ENCODE measurements at places on chromosomes 1 and 21. TPM values are rescaled to one million over a fixed set of nuclear protein-coding genes. Genes with fewer than 3 reads are reported as not detected.
A peak's percentile ranks its signal among the peaks of the same experiment; 100 is the strongest.

- H3K36me3 ChIP-seq: no peaks in the 10 kb centered on the region
- no peak for DNase-seq
- peaks cover 35% of the 10 kb centered on the region for H3K4me1 ChIP-seq
- H3K27ac ChIP-seq: no peak overlapping the region
These were observed 8.0 kb downstream of the ARHGEF16 start for GRCh38 chr1:3462356-3463012.

GRCh38 chr1:172180501-172181285 is 239.8 kb upstream of the C1orf105 start:
- peak overlapping the region; percentile 89 for H3K27ac ChIP-seq
- DNase-seq: peak; percentile 86
- H3K4me3 ChIP-seq: peak overlapping the region; percentile 11
- no peaks in the 10 kb centered on the region for H3K36me3 ChIP-seq
- H3K4me1 ChIP-seq: peaks cover 52% of the 10 kb centered on the region
- H3K27me3 ChIP-seq: no peaks in the 10 kb centered on the region

HEYL gene
- 3.9 TPM for total RNA-seq

- no peak for DNase-seq
- no peak overlapping the region for H3K27ac ChIP-seq
- H3K4me1 ChIP-seq: no peaks in the 10 kb centered on the region
- H3K36me3 ChIP-seq: peaks cover 11% of the 10 kb centered on the region
These were observed 76.6 kb downstream of the TMEM200B start for GRCh38 chr1:29047142-29047541.

GRCh38 chr1:58162952-58163550 is 383.5 kb downstream of the OMA1 start:
- no peaks in the 10 kb centered on the region for H3K27me3 ChIP-seq
- peak; percentile 59 for DNase-seq
- H3K27ac ChIP-seq: no peak overlapping the region
- H3K4me3 ChIP-seq: no peak overlapping the region
- no peaks in the 10 kb centered on the region for H3K36me3 ChIP-seq
- H3K4me1 ChIP-seq: no peaks in the 10 kb centered on the region

TNFRSF4 gene
- total RNA-seq: not detected

- H3K4me3 ChIP-seq: no peak overlapping the region
- no peak for DNase-seq
- no peaks in the 10 kb centered on the region for H3K4me1 ChIP-seq
- H3K27me3 ChIP-seq: no peaks in the 10 kb centered on the region
- no peak overlapping the region for H3K27ac ChIP-seq
These were observed 284.9 kb upstream of the RUNX1 start for GRCh38 chr21:35333831-35334618.

DNA sequence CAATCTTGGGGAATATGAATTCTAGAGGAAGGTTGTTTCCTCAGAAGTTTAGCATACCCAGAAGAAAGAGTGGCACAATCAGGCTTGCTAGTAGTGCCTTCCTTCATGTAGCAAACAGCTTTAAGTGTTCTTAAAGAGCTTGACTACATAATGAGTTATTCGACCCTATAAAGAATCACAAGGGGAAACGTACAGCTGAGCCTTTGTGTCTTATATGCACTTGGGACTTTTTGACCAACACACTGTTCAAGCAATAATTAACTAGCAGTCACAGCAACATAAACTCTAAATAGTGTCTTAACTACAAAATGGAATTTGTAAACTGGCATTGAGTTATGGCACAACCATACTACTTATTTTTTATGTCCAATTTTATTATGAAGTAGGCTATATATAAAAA is 86.1 kb downstream of the TTLL7 start:
- H3K36me3 ChIP-seq: no peaks in the 10 kb centered on the region
- H3K4me3 ChIP-seq: no peak overlapping the region
- no peaks in the 10 kb centered on the region for H3K27me3 ChIP-seq
- no peak overlapping the region for H3K27ac ChIP-seq
- DNase-seq: no peak
- H3K4me1 ChIP-seq: peaks cover 9% of the 10 kb centered on the region

DNA sequence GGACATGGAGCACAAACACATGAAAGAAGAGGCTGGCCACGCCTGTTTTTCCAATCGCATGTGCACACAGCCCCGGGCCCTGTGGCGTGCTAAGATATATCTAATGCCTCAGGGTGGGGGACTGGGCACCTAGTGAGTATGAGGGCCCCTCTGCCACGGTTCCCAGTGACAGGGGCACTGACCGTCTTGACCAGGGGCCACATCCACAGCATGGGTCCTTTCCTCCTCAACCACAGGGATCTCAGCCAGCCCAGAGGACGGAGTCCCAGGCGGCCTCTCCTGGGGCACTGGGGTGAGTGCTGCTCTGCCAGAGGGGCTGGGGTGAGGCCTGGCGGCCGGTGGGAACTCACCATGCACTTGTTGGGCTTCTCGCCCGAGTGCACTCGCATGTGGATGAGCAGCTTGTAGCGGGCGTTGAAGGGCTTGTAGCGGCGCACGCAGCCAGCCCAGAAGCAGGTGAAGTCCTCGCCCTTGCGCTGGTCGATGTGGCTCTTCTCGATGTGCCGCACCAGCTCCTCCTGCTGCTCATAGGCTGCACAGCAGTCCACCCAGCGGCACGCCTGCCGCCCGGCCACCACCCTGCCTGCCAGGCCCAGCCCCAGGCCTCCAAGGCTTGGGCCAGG is 134.7 kb downstream of the DMRTB1 start:
- H3K4me3 ChIP-seq: no peak overlapping the region
- peaks cover 13% of the 10 kb centered on the region for H3K4me1 ChIP-seq
- DNase-seq: peak; percentile 47
- no peak overlapping the region for H3K27ac ChIP-seq
- H3K36me3 ChIP-seq: no peaks in the 10 kb centered on the region

DNA sequence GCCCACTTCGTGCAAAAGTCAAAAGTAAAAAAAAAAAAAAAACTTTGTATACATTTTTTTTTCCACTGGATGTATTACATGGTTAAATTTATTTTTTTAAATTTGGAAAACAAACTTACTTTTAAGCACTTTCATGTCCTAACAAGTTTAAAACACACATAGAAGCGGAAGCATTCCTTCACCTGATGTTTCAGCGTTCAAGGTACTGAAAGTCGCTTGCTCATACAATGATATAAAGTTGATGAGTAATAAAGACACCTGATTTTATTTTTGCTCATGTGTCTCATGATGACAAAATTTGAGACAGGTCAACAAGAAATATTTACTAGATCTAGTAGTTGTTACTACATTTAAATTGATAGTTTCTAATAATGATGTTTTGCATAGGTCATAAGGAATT is 35.5 kb downstream of the ADAMTS1 start:
- H3K36me3 ChIP-seq: no peaks in the 10 kb centered on the region
- H3K27me3 ChIP-seq: no peaks in the 10 kb centered on the region
- peaks cover 3% of the 10 kb centered on the region for H3K4me1 ChIP-seq
- H3K4me3 ChIP-seq: no peak overlapping the region
- no peak for DNase-seq

- no peak for DNase-seq
- H3K27ac ChIP-seq: peak overlapping the region; percentile 56
- H3K4me3 ChIP-seq: no peak overlapping the region
- no peaks in the 10 kb centered on the region for H3K27me3 ChIP-seq
These were observed 20.8 kb downstream of the OBSCN start for GRCh38 chr1:228228601-228229074.

MPL gene
- total RNA-seq: not detected

TMEM269 gene
- total RNA-seq: not detected

DNA sequence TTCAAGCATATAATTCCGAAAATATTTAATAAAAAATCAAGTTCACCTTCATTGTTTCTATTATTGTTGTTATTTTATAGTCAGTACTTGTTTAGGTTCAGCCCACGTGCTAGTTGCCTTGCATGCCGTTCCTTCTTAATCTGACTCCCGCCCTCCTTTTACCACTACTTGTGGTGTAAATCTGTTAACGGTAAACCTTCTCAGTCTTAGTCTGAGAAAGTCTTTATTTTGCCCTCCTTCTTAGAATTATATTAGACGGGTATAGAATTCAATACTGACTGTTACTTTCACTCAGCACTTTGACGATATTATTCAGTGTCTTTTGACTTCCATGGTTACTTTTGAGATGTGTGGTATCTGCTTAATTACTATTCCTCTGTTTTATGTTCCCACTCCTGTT is 104.8 kb downstream of the RGL1 start:
- no peak overlapping the region for H3K4me3 ChIP-seq
- H3K36me3 ChIP-seq: no peaks in the 10 kb centered on the region
- DNase-seq: no peak
- H3K27me3 ChIP-seq: no peaks in the 10 kb centered on the region
- no peaks in the 10 kb centered on the region for H3K4me1 ChIP-seq
- no peak overlapping the region for H3K27ac ChIP-seq

KDF1 gene
- 6.8 TPM for total RNA-seq

DNA sequence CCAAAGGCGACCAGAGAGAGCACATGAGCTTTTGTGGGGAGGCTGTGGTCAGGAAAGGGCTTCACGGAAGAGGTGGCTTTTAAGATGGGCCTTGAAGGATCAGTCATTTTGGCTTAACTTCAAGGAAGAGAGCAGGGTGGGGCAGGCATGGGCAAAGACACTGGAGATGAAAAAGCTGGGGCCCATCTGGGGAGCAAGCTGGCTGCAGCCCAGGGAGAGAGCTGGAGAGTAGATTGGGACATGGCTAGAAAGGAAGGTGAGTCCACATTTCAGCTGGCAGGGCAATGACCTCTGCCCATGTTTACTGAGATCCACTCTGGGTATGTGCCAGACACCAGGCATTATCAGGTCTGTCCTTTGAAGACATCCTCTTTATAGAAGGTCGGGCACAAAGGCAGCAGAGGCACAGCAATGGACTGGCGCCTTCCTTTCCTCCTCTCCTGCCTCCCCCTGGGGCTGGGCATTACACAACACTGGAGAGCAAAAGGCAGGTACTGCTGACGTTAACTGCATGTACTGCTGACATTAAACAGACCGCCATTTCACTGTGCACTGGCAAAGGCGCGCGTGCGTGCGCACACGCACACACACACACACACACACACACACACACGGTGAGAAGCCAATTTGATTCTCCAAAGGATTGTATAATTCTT is 2.2 kb upstream of the UBXN10 start:
- peaks cover 33% of the 10 kb centered on the region for H3K4me1 ChIP-seq
- H3K4me3 ChIP-seq: no peak overlapping the region
- no peaks in the 10 kb centered on the region for H3K36me3 ChIP-seq
- no peaks in the 10 kb centered on the region for H3K27me3 ChIP-seq

- no peak overlapping the region for H3K4me3 ChIP-seq
- peaks cover 39% of the 10 kb centered on the region for H3K4me1 ChIP-seq
- H3K27ac ChIP-seq: peak overlapping the region; percentile 57
- peaks cover 15% of the 10 kb centered on the region for H3K36me3 ChIP-seq
- no peak for DNase-seq
- H3K27me3 ChIP-seq: no peaks in the 10 kb centered on the region
These were observed 39.5 kb downstream of the MEF2D start for GRCh38 chr1:156461109-156461508.

DNA sequence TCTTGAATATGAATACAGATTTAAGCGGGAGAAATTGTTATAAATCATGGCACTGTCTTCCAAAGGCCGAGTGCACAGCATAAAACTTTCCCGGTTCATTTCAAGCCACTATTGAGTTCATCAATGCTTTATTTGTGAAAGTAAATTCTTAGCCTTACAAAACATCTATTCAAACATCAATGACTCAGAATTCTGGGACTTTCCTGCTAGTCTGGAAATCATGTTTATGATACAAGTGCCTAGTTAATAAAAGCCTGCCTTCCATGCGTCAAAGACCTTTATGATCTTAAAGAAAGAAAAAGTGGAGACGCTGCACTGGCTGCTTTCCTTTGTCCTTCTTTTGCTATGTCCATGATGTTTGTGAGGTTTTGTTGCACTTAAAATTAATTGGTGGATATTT is 137.7 kb downstream of the SETD4 start:
- no peak overlapping the region for H3K27ac ChIP-seq
- H3K4me3 ChIP-seq: no peak overlapping the region
- H3K36me3 ChIP-seq: no peaks in the 10 kb centered on the region
- DNase-seq: no peak
- no peaks in the 10 kb centered on the region for H3K27me3 ChIP-seq

- H3K27ac ChIP-seq: peak overlapping the region; percentile 9
- H3K4me3 ChIP-seq: no peak overlapping the region
- H3K4me1 ChIP-seq: peaks cover 69% of the 10 kb centered on the region
- H3K27me3 ChIP-seq: no peaks in the 10 kb centered on the region
These were observed 48.2 kb downstream of the ARHGEF10L start for GRCh38 chr1:17587693-17588047.

DNA sequence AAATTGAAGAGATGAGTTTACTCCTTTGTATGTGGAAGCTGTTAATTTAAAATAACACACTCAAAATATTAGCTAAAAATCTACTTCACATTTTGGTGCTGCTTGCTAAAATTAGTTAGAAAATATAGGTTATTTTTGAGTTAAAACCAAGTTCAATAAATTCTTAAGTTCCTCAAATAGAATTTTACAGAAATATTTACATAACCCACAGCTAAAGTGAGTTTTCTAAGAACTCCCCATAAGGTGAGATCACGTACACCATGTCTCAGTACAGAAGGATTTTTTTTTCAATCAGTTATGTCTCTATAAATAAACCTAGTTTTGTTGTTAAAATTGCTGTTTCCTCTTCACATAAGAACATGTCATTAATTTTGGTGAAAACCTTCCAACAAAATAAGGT is 108.0 kb downstream of the SDCCAG8 start:
- H3K27me3 ChIP-seq: no peaks in the 10 kb centered on the region
- H3K36me3 ChIP-seq: peaks cover 17% of the 10 kb centered on the region
- no peak overlapping the region for H3K4me3 ChIP-seq
- no peak for DNase-seq
- no peak overlapping the region for H3K27ac ChIP-seq
- peaks cover 7% of the 10 kb centered on the region for H3K4me1 ChIP-seq

FLG2 gene
- not detected for total RNA-seq

- no peak for DNase-seq
- H3K4me1 ChIP-seq: no peaks in the 10 kb centered on the region
- no peak overlapping the region for H3K4me3 ChIP-seq
- H3K27ac ChIP-seq: no peak overlapping the region
- H3K27me3 ChIP-seq: no peaks in the 10 kb centered on the region
These were observed 12.5 kb downstream of the TMEM81 start for GRCh38 chr1:205071801-205072200.

GRCh38 chr1:56917356-56917755 is 48.5 kb downstream of the C8B start:
- DNase-seq: no peak
- no peaks in the 10 kb centered on the region for H3K27me3 ChIP-seq
- H3K36me3 ChIP-seq: no peaks in the 10 kb centered on the region
- no peak overlapping the region for H3K27ac ChIP-seq

DNA sequence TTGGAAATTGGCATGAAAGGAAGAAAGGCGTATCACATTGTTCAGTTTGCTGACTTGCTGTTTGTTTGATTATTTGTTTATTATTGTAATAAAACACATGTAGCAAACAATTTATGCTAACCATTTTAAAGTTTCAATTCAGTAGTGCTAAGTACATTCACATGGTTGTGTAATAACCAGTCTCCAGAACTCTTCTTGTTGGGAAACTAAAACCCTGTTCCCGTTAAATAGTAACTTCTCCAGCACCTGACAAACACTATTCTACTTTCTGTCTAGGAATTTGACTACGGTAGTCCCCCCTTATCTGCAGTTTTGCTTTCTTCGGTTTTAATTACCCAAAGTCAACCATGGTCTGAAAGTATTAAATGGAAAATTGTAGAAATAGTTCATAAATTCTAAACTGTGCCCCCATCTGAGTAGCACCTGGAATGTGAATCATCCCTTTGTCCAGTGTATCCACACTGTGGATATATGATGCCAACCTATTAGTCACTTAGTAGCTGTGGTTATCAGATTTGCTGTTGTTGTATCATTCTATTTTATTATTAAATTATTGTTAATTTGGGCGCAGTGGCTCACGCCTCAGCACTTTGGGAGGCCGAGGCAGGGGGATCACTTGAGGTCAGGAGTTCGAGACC is 5.5 kb downstream of the MORC3 start:
- peak overlapping the region; percentile 35 for H3K27ac ChIP-seq
- peaks cover 21% of the 10 kb centered on the region for H3K36me3 ChIP-seq
- H3K4me3 ChIP-seq: no peak overlapping the region
- no peaks in the 10 kb centered on the region for H3K27me3 ChIP-seq
